ENCODE measurements at places on chromosomes 1 and 21. TPM values are rescaled to one million over a fixed set of nuclear protein-coding genes. Genes with fewer than 3 reads are reported as not detected.

GNG4 gene
- 15.7 TPM for total RNA-seq

GJC2 gene
- total RNA-seq = 0.47 TPM

AK5 gene
- 7.9 TPM for total RNA-seq

DNAJC28 gene
- total RNA-seq = 0.48 TPM

TLCD4 gene
- 12.4 TPM for total RNA-seq

GBP7 gene
- total RNA-seq = not detected

SYCP1 gene
- total RNA-seq = not detected

ESRRG gene
- total RNA-seq = not detected

GRIK1 gene
- total RNA-seq = not detected

Measured in A549 treated with Hydrocortisone at 1 μM for 4 hours (cell line).